T-cell (primary cell): ENCODE measurements at places on chromosomes 11 and 22.

GRCh38 chr11:19988598-19988997 lies 171.7 kb downstream of the DBX1 start:
- DNase-seq = no peak
- H3K36me3 ChIP-seq = no peaks in the 10 kb centered on the region
- H3K4me3 ChIP-seq = no peak overlapping the region
- no peaks in the 10 kb centered on the region for H3K4me1 ChIP-seq
- H3K27me3 ChIP-seq = no peaks in the 10 kb centered on the region

DNA sequence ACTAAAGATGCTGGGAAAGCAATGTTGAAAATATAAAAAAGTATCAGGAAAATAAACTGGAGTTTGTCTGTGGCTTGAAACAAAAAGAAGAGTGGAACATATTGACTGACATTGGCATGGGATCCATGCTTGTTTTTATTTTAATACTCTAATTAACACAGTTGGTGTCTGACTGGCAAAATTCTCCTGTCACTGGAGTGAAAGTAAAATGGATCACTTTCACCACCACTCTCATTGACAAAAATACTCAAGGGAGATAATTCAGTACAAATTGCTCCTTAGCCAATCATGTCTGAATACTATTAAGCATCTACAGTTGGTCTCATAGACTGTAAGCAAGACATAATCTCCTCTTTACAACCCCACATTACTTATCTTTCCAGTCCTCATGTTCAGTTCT lies 101.8 kb downstream of the DCDC1 start:
- H3K4me3 ChIP-seq = no peak overlapping the region
- no peaks in the 10 kb centered on the region for H3K27me3 ChIP-seq
- no peaks in the 10 kb centered on the region for H3K4me1 ChIP-seq

GRCh38 chr11:45834298-45834756 lies 12.9 kb upstream of the CRY2 start:
- H3K36me3 ChIP-seq = no peaks in the 10 kb centered on the region
- no peak for DNase-seq
- H3K4me3 ChIP-seq = no peak overlapping the region
- H3K27me3 ChIP-seq = no peaks in the 10 kb centered on the region
- H3K27ac ChIP-seq = no peak overlapping the region
- no peaks in the 10 kb centered on the region for H3K4me1 ChIP-seq

DNA sequence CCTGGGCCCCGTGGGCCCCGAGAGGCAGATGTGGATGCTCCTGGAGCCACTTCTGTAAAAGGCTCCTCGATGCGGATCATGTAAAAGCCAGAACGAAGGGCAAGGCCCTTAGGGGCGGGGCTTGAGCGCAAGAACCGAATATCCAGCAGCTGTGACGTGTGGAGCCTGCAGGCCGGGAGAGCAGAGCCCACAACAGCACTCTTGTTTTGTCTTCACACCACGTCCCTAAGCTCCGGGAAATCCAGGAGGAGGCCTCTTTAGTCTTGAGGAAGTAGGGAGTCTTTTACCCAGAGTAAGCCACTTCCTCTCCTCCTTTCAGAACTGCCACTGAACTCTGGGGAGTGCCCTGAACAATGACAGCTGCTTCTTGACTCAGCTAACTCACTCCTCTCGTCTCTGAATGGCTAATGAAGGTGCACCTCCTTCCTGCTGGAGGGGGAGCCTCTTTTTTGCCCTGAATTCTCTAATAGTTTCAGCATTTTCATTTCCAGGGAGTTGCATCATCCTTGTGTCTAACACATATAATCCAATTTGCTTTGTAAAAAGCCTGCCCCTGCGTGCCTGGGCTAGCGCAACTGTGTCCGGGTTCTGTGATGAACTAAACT lies 12.5 kb downstream of the L3MBTL2 start:
- no peaks in the 10 kb centered on the region for H3K4me1 ChIP-seq
- no peaks in the 10 kb centered on the region for H3K27me3 ChIP-seq
- peaks cover 50% of the 10 kb centered on the region for H3K36me3 ChIP-seq
- peak overlapping the region; percentile 5 for H3K4me3 ChIP-seq
- no peak overlapping the region for H3K27ac ChIP-seq

DNA sequence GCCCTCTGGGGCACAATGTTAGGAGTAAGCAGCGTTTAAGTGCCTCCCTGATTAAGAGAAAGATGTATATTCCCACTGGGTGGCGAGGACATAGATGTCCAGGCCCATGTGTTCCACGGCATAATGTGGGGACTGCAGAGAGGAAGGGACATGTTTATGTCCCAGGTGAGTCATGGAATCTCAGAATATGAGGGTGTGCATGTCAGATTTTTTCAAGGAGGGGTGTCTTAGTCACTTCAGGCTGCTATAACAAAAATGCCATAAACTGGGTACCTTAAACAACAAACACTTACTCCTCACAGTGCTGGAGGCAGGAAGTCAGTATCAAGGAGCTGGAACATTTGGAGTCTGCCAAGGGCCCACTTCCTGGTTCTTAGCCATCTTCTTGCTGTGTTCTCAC lies 55.1 kb downstream of the BCR start:
- peaks cover 7% of the 10 kb centered on the region for H3K36me3 ChIP-seq
- H3K4me3 ChIP-seq = no peak overlapping the region
- H3K27me3 ChIP-seq = no peaks in the 10 kb centered on the region
- no peak overlapping the region for H3K27ac ChIP-seq
- H3K4me1 ChIP-seq = peaks cover 81% of the 10 kb centered on the region

DNA sequence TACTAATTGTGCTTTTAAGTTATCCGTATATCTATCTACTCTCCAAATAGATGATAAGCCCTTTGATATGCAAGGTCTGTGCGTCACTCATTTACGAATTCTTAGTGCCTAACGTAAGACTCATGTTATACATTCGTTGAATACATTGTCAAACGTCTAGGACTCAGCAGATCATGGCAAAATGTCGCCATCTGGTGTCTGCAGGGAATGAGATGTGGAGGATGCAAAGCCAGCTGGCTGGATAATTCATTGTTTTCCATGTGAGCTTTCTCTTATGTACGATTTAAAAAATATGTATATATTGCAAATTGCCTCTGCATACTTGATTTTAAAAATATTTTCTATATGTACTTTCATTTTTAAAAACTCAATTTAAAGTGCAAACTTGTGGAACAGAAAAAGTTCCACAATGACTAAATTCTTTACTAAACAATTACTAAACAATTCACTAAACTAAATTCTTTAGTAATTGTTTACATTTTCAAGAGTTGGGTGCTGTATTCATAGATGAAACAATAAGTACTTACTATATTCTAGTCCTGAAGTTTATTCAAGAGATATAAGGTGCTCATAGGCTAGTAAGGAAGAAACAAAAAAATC lies 33.8 kb downstream of the ZNF202 start:
- H3K27me3 ChIP-seq = peaks cover 13% of the 10 kb centered on the region
- DNase-seq = peak; percentile 38

- peak overlapping the region; percentile 96 for H3K27ac ChIP-seq
- peaks cover 39% of the 10 kb centered on the region for H3K36me3 ChIP-seq
- DNase-seq = no peak
- no peaks in the 10 kb centered on the region for H3K27me3 ChIP-seq
- peaks cover 42% of the 10 kb centered on the region for H3K4me1 ChIP-seq
- H3K4me3 ChIP-seq = peak overlapping the region; percentile 78
Measured at GRCh38 chr11:8683115-8683807, 669 bp downstream of the RPL27A start.

DNA sequence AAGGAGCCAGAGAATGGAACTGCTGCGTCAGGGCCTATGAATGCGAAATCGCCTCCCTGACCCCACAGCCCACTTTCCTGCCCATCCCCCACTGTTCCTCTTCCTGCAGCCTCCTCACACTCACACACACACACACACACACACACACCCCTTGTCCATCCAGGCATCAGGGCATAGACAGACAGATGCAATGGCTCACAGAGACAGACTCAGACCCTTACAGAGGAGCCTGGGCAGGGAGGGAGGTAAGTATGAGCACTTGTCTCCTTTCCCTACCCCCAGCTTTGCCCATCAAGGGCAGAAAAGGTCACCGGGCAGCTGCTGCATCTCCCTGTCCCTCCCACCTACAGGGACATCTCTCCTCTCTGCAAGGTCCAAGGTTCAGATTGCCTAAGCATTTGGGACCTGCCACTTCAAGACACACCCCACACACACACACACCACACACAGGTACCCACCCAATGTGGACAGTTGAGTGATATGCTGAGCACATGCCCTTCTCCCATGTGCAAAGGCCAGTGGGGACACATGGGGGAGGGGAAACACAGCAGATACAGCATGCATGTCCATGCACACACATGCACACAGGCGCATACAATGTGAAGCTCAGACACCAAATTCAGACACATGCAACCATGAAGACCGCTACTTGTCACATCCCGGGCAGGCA lies 2.0 kb upstream of the NRXN2 start:
- no peak overlapping the region for H3K27ac ChIP-seq
- no peak for DNase-seq
- H3K36me3 ChIP-seq = peaks cover 29% of the 10 kb centered on the region
- H3K27me3 ChIP-seq = peaks cover 25% of the 10 kb centered on the region

DNA sequence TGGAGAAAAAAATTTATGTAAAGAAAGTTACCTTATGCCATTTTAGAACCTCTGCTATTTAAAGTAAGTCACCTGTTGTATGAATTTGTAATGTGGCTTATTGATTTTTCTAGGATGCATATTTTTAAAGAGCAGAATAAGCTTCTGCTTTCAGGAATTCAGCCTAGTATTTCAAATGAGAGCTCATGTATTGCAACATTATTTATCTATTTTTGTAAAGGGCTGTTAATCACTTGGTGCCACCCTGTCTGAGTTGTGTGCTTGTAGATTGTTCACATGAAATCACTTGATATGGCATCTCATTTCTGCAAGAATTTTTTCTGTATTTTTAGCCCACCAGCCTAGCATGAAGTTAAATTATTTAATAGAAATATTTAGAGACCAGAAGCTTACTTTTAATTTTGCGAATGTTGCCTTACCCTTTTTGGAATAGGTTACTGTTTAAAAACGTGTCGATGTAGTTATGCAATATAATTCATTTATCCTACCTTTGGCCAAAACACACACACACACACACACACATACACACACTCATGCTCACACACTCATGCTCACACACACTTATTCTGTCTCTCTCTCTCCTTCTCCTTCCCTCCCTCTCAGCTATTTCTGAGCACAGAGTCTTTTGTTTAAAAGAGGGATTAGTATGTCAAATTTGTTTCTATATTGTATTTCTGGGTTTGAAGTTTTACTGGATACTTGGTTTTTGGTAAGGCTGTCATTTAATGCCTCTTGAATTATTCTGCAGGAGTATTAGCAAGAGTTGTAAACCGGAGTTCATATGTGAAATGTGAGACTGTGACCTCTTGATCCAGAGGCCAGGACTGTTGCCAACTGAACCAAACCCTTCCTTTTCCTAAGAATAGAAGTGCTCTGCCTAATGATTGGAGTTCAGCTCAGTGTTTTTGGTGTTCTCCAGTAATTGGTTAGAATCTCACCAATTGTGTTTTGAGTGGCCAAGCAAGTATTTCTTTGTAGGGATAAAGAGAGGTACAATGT lies 34.4 kb downstream of the YAP1 start:
- no peak overlapping the region for H3K4me3 ChIP-seq
- no peaks in the 10 kb centered on the region for H3K27me3 ChIP-seq
- H3K27ac ChIP-seq = no peak overlapping the region
- H3K36me3 ChIP-seq = no peaks in the 10 kb centered on the region

DNA sequence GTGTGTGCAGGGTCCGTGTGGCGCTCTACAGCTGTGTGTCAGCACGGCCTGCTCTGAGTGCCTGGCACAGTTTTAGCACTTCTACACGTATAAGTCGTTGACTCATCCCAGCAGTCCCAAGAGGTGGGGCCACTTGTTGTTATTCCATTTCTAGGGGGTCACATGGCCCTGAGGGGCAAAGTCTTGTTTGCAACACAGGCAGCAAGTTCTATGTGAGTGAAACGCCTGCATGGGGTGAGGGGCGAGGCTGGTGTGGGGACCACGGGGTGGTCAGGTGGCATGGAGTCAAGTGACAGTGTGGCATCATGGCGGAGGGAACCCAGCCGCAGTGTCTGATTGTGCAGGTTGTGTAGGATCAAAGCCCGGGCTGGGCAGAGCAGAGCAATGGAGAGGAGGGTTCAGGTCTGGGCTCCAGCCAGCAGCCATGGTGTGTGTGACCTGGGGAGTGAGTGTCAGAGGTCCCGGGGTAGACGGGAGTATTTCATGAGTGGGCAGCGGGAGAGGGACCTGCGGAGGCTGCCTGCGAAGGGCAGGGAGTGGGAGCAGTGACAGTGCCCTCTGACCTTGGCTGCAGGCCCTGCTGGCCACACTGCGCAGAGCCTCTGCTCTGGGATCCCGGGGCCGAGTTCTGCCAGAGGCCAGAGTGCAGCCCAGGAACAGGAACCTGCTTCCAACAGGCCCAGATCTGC lies 27.9 kb downstream of the SHANK3 start:
- no peaks in the 10 kb centered on the region for H3K27me3 ChIP-seq
- H3K4me3 ChIP-seq = no peak overlapping the region
- H3K4me1 ChIP-seq = peaks cover 5% of the 10 kb centered on the region
- DNase-seq = no peak
- H3K36me3 ChIP-seq = no peaks in the 10 kb centered on the region
- no peak overlapping the region for H3K27ac ChIP-seq

DNA sequence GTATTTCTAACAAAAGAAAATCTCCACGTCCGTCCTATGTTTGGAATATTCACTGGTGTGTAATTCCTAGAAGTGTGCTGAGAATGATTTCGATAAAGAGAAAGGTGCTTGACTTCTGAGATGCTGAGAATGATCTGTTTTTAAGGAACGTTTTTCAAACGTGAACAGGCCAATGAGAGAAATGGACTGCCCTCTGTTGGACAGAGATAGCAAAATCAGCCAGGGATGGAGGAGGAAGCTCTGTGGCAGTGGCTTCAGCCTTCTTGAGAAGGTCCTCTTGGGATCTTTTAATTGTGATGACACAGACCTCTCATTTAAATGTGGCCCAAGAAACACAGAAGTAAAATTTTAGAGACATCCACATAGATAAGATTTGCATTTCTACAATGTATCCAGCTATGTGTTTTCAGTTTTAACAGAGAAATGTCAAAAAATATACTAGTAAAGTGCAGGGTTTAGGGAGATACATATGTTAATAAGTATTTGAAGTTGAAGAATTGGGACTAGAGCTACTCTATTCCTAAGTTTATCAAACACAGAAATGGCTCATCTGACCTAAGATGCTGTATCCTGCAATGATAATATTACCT lies 84.0 kb upstream of the RCN1 start:
- no peaks in the 10 kb centered on the region for H3K36me3 ChIP-seq
- no peak overlapping the region for H3K27ac ChIP-seq
- no peak overlapping the region for H3K4me3 ChIP-seq
- H3K27me3 ChIP-seq = no peaks in the 10 kb centered on the region
- DNase-seq = no peak
- H3K4me1 ChIP-seq = no peaks in the 10 kb centered on the region

GRCh38 chr11:8681837-8682302 lies 595 bp downstream of the TRIM66 start:
- peaks cover 40% of the 10 kb centered on the region for H3K36me3 ChIP-seq
- peak overlapping the region; percentile 96 for H3K27ac ChIP-seq
- peak overlapping the region; percentile 96 for H3K4me3 ChIP-seq
- H3K4me1 ChIP-seq = peaks cover 21% of the 10 kb centered on the region
- no peaks in the 10 kb centered on the region for H3K27me3 ChIP-seq

GRCh38 chr22:45960477-45961386 lies 16.2 kb downstream of the WNT7B start:
- no peaks in the 10 kb centered on the region for H3K36me3 ChIP-seq
- no peak for DNase-seq
- H3K27ac ChIP-seq = no peak overlapping the region
- H3K27me3 ChIP-seq = peaks cover 42% of the 10 kb centered on the region
- H3K4me1 ChIP-seq = no peaks in the 10 kb centered on the region
- H3K4me3 ChIP-seq = no peak overlapping the region

GRCh38 chr22:23069502-23070357 lies 589 bp upstream of the GNAZ start:
- H3K4me1 ChIP-seq = no peaks in the 10 kb centered on the region
- peak overlapping the region; percentile 16 for H3K27ac ChIP-seq
- peaks cover 36% of the 10 kb centered on the region for H3K27me3 ChIP-seq
- DNase-seq = peak; percentile 85

- peaks cover 4% of the 10 kb centered on the region for H3K27me3 ChIP-seq
- no peak overlapping the region for H3K4me3 ChIP-seq
- no peak overlapping the region for H3K27ac ChIP-seq
- H3K36me3 ChIP-seq = no peaks in the 10 kb centered on the region
Measured at GRCh38 chr11:17347676-17348075, 3.9 kb upstream of the NCR3LG1 start.
